Neural progenitor cell (in vitro differentiated cells): ENCODE measurements at places on chromosomes 13 and 19. TPM values are rescaled to one million over a fixed set of nuclear protein-coding genes. Genes with fewer than 3 reads are reported as not detected.

The KLHL1 gene
- not detected in 2 replicates for total RNA-seq

The SCN1B gene
- total RNA-seq, result 2.2 and 3.9 TPM in 2 replicates

The ODAD3 gene
- total RNA-seq, result 0.47 and 1.5 TPM in 2 replicates

The NCLN gene
- 12.2 and 50.8 TPM in 2 replicates for total RNA-seq

The NTN5 gene
- total RNA-seq, result 0.87 TPM in 1 of 2 replicates, not detected in the other

The ETHE1 gene
- 13.6 and 27.8 TPM in 2 replicates for total RNA-seq

The THSD1 gene
- total RNA-seq, result 0.45 and 0.74 TPM in 2 replicates

The GMIP gene
- total RNA-seq, result 6.4 and 7.9 TPM in 2 replicates

GRCh38 chr19:1010586-1011510 lies 10.1 kb downstream of the TMEM259 start:
- no peak overlapping the region for H3K4me3 ChIP-seq
- H3K27ac ChIP-seq, result no peak overlapping the region
- no peaks in the 10 kb centered on the region for H3K27me3 ChIP-seq

- no peaks in the 10 kb centered on the region for H3K27me3 ChIP-seq
- no peak overlapping the region for H3K4me3 ChIP-seq
- no peaks in the 10 kb centered on the region for H3K36me3 ChIP-seq
These were observed 123.0 kb downstream of the SLC7A1 start for GRCh38 chr13:29472332-29472961.

DNA sequence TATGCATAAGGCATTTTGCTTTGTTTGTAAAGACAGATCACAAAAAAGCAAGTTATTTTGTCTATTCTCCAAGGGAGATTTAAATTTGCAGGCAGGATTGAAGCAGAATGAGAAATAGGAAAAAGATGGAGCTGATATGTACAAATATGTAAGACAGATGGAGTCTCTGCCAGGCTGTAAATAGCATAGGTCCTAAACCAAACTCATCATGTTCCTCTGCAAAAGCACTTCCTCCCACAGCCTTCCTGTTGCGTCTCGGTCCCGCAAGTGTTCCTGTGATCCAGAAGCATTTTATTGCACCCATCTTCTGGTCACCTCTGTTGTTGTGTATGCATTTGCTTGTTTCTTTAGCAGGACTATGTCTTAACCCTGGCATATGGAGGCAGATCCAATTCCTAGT lies 95.7 kb upstream of the CLDN10 start:
- H3K27ac ChIP-seq, result no peak overlapping the region
- H3K4me1 ChIP-seq, result no peaks in the 10 kb centered on the region
- H3K27me3 ChIP-seq, result no peaks in the 10 kb centered on the region
- H3K36me3 ChIP-seq, result no peaks in the 10 kb centered on the region
- no peak overlapping the region for H3K4me3 ChIP-seq
- DNase-seq, result no peak

GRCh38 chr13:35891507-35892441 lies 239.4 kb downstream of the DCLK1 start:
- H3K27me3 ChIP-seq, result no peaks in the 10 kb centered on the region
- DNase-seq, result no peak
- no peaks in the 10 kb centered on the region for H3K36me3 ChIP-seq
- H3K27ac ChIP-seq, result no peak overlapping the region

- no peak for DNase-seq
- H3K36me3 ChIP-seq, result no peaks in the 10 kb centered on the region
- H3K27me3 ChIP-seq, result no peaks in the 10 kb centered on the region
- no peak overlapping the region for H3K27ac ChIP-seq
- H3K4me3 ChIP-seq, result no peak overlapping the region
- no peaks in the 10 kb centered on the region for H3K4me1 ChIP-seq
These were observed 2.2 kb upstream of the TEX101 start for GRCh38 chr19:43412441-43412840.

- no peaks in the 10 kb centered on the region for H3K36me3 ChIP-seq
- no peak overlapping the region for H3K27ac ChIP-seq
- no peaks in the 10 kb centered on the region for H3K27me3 ChIP-seq
- DNase-seq, result no peak
- H3K4me3 ChIP-seq, result no peak overlapping the region
- no peaks in the 10 kb centered on the region for H3K4me1 ChIP-seq
These were observed 59.8 kb upstream of the MEDAG start for GRCh38 chr13:30846311-30846710.

DNA sequence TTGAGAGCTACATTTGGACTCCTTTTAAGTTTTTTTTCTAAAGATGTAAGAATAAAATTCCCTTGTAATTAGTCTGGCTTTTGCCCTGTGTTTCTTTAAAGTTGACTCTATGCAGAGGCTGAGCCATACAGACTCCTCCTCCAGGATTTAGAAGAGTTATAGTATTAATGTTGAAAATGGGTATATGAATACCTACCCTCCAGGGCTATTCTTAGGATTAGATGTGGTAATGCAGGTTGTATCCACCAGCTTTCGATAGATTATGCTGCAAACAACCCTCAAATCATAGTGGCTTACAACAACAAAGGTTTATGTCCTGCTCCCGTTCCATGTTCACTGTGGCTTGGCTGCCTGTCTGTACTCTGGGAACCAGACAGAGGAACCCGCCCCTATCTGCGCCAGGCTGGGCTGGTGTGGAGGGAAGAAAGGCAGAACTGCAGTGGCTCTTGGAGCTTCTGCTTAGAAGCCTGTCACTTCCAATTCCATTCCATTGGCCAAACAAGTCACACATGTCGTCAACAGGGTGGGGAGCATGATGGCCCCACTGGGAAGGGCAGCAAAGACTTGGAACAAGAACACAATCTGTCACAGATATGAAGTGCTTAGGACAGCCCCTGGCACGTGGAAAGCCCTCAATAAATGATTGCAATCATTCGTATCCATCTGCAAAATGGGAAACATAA lies 290.8 kb downstream of the FOXO1 start:
- H3K27ac ChIP-seq, result no peak overlapping the region
- no peaks in the 10 kb centered on the region for H3K36me3 ChIP-seq
- DNase-seq, result no peak
- peaks cover 7% of the 10 kb centered on the region for H3K4me1 ChIP-seq
- H3K4me3 ChIP-seq, result no peak overlapping the region
- H3K27me3 ChIP-seq, result no peaks in the 10 kb centered on the region

DNA sequence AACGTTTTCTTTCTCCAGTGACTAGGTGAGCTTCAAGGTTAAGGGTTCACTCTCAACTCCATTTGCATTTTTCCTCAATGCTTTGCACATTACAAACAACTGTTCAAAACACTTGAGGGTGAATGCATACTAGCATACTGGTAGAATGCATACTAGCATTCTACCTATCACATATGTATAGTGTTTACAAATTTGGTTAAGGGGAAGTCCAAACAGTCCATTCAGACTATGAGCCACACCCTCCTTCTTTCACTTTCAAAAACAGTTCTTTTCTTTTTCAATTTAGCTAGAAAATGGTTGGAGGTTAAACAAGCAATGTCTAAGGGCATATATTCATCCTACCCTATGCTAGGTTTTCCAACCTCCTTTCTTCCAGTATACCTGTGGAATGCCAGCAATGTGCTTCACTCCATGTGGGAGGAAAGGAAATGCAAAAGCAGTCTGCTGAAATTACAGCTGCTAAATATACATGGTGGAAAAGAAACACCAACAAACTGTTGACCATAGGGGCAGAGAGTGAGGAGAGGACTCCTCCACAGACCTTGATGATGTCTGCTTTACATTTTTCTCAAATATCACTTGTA lies 102.6 kb downstream of the DOCK9 start:
- no peaks in the 10 kb centered on the region for H3K27me3 ChIP-seq
- H3K36me3 ChIP-seq, result no peaks in the 10 kb centered on the region
- H3K4me3 ChIP-seq, result no peak overlapping the region
- H3K4me1 ChIP-seq, result peaks cover 13% of the 10 kb centered on the region

DNA sequence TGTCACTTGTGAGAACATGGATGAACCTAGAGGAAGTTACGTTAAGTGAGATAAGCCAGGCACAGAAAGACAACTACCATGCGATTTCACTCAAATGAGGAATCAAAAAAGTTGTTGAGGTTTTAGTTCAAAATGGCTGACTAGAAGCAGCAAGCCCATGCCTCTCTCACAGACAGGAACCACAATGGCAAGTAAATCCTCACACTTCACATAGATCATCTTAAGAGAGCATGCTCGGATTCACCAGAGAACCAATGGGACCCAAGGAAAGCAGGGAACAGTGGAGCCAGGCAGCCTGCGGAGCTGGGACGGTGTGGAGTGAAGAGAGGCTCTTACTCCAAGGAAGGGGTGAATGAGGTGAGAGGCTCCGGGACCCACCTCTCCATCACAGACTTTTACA lies 581.0 kb downstream of the UQCRFS1 start:
- no peaks in the 10 kb centered on the region for H3K4me1 ChIP-seq
- no peak overlapping the region for H3K27ac ChIP-seq
- H3K4me3 ChIP-seq, result no peak overlapping the region
- H3K27me3 ChIP-seq, result no peaks in the 10 kb centered on the region
- no peak for DNase-seq
- H3K36me3 ChIP-seq, result no peaks in the 10 kb centered on the region

DNA sequence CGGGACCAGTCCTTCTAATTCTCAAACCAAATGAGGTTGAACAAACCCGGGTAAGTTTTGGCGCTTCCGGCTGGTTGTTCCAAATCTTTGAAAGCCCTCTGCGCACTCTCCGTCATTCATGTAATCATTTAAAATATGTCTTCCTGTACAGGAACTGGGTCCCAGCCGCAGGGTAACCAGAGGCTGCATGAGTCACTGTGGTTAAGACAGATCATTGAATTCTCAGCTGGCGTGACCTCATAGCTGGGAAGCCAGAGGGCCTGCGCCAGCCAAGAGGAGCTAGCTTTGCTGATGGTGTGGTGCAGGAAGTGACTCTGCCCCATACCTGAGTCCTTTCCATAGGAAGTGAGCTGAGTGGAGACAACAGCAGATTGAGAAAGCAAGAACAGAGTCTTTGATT lies 135.2 kb downstream of the TSHZ3 start:
- no peak overlapping the region for H3K4me3 ChIP-seq
- H3K36me3 ChIP-seq, result no peaks in the 10 kb centered on the region
- no peak for DNase-seq
- no peaks in the 10 kb centered on the region for H3K4me1 ChIP-seq
- no peak overlapping the region for H3K27ac ChIP-seq

DNA sequence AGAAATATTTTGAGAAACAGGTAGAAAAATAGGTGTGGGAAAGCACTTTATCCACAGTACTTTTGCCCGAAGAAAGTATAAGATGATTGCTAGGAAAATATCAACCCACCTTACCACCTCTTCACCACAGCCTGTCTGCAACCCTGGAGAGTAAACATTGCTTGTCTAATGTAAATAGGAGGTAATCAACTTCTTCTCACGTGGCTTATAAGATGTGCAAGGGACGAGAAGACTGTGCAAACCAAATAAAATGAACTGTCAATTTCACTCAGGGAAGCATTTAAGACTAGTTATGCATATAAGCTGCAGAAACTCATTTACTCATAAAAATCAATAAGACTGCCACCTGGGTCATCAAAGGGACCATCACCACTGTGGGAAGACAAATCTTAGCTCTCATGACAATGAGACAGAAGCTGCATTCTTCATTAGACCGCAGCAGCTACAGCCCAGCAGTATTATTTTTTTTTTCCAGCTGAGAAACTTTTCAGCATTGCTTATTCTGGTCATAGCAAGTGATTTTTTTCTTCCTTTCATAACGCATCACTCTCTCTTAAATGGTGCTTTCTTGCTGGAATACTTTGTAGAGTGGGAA lies 807.7 kb upstream of the GPC6 start:
- H3K36me3 ChIP-seq, result no peaks in the 10 kb centered on the region
- no peak overlapping the region for H3K27ac ChIP-seq
- H3K4me3 ChIP-seq, result no peak overlapping the region
- no peaks in the 10 kb centered on the region for H3K4me1 ChIP-seq
- no peaks in the 10 kb centered on the region for H3K27me3 ChIP-seq
- no peak for DNase-seq
